Ovary (tissue), 10 donors: ENCODE measurements at places on chromosomes 6 and 20. TPM values are rescaled to one million over a fixed set of nuclear protein-coding genes. Genes with fewer than 3 reads are reported as not detected.
A peak's percentile ranks its signal among the peaks of the same experiment; 100 is the strongest.

BCAS4 gene
- total RNA-seq, result 6.7 TPM

- DNase-seq, result no peak
These were observed 640.6 kb upstream of the CHD6 start for GRCh38 chr20:42258564-42259302.

- no peak for DNase-seq
These were observed 72.4 kb upstream of the TNFAIP3 start for GRCh38 chr6:137794516-137795201.

GRCh38 chr6:3228771-3229565, 1.5 kb upstream of the TUBB2B start:
- DNase-seq, result peak; percentile 21

GRCh38 chr20:25984933-25985332, 288.3 kb upstream of the ZNF337 start:
- DNase-seq, result peak; percentile 75

DNA sequence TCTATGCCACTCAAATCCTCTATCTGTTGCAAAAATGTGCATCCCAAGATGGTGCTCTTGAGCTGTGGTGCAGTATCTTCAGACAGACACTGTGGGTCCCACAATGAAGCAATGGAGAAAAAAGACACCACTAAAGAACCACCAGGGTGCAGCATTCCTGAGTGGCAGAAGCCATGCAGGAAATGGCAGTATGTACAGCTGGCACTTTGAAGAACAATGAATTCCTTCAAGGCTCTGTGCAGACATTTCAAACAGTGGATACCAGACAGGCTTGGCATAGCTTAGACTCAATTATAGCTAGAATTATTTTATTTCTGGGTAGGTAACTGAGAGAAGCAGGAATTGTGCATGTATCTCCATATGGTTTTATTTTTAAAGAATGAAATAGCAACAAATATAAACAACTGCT, 24.0 kb upstream of the HDAC2 start:
- DNase-seq, result no peak

DNA sequence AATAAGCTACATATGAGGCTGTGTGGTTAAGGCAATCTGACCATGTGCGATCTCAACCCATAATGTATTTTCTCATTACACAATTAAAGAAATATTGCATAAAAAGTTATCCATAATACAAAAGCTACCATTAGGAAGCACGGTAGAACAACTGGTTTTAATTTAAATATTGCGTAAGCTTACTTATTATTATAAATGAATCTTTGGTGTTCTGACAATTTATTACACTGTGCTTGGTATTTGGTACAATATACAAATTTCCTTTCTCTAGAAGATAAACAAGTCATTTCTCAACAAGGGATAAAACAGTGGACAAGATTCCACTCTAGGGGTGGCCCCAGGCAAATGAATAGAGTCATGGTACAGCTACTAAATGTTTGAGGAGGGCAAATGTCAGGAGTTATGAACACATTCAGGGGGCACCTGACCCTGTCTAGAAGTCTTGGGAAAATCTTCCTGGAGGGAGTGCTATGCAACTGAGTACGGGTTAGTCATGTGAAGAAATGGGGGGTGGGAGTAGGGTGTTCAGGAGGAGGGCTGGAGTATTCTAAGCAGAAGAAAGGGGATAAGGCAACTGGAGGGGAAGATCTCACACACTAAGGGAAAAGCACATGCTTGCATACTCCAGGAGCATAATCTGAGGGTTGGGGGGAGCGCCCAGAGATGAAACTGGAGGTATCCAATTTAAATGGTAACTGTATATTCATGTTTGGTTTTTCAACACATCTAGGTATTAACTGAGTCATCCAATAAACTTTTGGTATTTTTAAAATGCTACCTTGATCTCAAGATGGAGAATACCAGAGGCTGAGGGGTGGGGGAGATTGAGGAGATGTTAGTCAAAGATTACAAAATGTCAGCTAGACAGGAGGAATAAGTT, 296.9 kb upstream of the SGK1 start:
- DNase-seq, result no peak

DNA sequence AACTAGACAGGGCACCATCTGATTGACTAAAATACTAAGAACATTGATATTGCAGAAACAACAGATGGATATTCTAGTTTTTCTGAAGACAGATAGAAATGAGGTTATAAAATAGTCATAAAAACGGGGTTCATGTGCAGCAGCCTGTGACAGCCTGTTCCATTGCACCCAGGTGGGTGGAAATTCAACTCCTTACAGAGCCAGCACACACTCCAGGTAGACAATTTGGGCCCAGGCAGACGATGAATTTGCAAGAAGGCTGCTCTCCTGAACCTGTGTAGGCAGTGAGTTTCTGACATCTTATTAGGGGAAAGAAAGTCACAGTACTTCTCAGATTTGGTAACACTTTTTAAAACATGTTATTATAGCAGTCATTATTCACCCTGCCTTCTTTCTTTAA, 414.1 kb downstream of the PHF3 start:
- no peak for DNase-seq

- no peak for DNase-seq
These were observed 46.3 kb upstream of the SRPK1 start for GRCh38 chr6:35967076-35967774.

- no peak for DNase-seq
These were observed 70.9 kb downstream of the SNX5 start for GRCh38 chr20:17897566-17898307.

E2F3 gene
- total RNA-seq, result 1.6 TPM

DNA sequence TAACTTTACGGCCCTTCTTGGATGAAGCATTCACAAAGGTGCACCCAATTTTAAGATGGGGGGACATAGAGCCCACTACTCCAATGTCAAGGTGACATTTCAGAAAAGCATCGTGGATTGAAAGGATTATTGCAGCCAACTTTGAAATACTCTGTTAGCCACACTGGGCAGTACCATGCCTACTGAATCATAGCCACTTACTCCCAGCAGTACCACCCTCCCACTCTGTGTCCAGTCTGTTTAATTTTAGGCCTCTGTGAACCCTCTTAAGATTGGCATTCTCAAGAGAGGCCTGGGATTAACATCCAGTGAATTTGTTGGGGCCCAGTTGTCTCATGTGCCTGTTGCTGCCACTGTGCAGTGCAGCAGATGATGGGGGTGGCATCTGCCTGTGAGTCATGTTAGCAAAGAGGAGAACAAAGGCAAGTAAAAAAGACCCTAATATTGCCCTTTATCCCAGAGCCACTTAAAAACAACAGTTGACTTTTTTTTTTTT, 11.2 kb upstream of the HDAC2 start:
- DNase-seq, result no peak

DNA sequence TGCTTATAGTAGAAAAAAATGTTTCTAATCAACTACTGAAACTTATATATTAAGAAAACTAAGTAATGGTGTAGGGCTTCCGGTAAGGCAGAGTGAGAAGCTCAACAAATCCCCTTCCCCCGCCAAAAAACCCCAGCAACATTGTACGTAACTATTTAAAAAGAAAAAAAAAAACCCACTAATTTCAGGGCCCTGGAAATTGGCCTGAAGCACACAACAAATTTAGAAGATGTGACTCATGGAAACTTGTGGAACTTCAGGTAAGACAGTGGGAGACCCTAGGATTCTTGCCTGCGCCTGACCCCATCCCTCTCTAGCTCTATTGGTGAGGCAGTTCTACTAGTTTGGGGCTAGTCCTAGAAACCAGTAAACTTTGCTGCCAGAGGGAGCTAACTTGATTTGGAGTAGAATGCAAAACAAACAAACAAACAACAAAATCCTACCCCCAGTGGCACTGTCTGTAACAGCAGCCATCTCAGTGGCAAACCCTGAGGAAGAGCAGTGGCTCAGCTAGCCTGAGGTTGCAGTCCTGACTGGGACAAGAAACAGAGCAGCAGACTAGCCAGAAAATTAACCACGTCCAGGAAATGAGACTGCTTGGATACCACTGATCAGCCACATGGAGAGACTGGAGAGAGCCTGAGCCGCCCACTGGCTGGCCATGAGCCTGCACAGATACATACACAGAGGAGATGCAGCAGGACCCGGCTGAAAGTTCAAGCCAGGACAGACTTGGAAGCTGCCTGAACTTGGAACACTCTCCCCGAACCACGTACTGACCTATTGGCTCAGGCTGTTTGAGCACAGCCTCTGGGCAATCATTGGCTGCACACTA, 135.1 kb downstream of the TBXT start:
- DNase-seq, result peak; percentile 38

DNA sequence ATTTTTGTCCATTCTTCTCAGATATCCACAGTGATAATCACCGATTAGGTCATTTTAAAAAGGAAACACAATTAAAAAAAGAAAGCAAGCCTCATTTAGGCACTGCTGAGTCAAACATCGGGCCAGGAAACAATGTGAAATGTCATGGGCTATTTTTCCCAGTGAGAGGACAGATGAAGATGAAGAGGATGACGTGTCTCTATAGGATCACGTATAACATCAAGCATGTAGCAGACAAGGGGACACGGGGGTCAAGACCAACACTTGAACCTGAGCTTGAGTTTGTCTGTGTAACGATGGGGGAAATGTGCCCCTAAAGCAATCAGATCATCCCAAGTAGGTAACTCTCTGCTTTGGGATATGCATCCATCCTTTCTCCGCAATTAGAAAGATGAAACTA, 553.2 kb downstream of the CD83 start:
- no peak for DNase-seq

GRCh38 chr20:48787861-48788375, 39.9 kb downstream of the PREX1 start:
- no peak for DNase-seq

- no peak for DNase-seq
These were observed 62.1 kb downstream of the FOXO3 start for GRCh38 chr6:108622641-108623298.

GRCh38 chr20:31835977-31836852, 9.2 kb downstream of the FOXS1 start:
- DNase-seq, result peak; percentile 68

DNA sequence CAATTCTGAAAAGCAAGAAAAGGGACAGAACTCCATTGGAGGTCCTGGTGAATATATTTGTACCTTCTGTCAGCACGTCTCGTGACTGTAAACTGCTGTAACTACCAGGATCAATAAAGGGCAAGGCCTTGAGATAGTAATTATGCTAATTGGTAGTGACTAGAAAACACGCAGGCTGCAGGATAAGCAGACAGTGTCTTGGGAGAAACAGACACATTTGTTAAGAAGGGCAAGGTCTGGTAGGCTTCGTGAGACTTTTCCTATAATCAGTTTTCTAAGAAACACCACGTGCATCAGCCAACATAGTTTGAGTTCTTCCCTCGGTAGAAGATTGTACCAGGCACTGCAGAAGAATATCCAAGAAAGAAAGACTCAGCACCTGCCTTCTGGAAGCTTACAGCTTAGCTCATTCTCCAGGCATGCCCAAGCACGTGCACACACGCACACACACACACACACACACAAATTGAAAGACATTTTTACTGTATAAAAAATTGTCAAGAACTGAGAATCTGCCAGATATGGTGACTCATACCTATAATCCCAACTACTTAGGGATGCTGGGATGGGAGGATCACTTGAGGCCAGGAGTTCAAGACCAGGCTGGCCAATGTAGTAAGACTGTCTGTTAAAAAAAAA, 167.0 kb upstream of the SASH1 start:
- DNase-seq, result no peak

VGLL2 gene
- not detected for total RNA-seq

DNA sequence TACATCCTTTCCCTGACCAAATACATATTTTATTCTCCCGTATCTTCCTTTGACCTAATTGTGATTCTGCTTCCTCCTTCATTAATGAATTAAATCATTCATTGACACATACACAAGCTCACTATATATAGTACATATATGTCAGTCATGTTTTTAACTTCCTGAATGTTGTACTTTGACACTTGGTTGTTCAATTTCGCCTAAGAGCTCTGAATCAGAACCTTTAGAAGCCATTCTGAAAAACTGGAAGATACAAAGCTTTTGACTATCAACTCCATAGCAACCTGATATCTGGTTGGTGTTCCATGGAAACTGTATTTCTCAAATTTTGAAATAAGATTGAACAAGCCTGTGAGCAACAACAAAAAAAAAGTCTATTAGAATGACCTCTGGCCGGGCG, 27.3 kb upstream of the HFE start:
- DNase-seq, result no peak

GABRR1 gene
- total RNA-seq, result not detected

- DNase-seq, result no peak
These were observed 56.3 kb upstream of the EMILIN3 start for GRCh38 chr20:41422953-41423352.

DNA sequence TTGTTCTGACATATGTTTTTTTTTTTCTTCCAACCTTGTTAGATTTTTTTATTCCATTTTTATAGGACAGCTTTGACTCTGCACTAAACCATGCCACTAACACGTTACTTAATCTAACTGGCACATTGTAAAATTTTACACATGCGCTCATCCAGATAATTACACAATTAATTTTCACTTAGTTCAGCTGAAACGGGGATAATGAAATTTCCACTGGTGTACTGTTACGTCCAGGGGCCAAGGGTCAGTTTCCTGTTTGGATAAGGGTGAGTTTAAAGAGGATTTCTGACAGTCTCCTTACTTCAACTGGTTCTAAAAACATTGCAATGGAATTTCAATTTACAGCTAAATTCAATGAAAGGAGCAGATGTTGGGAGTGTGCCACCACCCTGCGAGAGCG, 221.8 kb upstream of the CEP162 start:
- DNase-seq, result no peak

DNA sequence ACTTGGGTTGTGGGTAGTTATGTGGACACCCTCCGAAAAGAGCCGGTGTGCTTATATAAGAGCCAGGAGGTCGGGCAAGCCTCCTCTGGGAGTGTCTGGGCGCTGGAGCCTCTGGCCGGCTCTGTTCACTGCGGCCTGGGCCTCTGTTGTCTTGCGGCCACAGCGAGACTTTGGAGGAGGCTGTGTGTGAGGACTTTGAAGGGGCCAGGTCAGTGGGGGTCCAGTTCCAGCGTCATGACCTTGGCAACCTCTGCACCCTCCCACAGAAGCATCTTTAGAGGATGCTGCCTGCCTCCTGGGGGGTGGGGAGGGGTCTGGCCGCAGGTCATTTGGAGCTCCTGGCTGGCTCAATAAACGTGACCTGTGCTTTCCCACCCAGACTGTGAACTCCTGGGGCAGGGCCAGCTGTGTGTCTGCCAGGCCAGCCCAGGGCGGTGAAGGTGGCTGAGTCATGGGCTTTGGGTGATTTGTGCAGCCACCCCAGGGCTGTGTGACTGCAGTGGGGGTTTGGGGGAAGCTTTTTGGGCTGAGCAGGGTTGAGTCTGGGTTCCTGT, 1.2 kb downstream of the TCEA2 start:
- peak; percentile 72 for DNase-seq

DNA sequence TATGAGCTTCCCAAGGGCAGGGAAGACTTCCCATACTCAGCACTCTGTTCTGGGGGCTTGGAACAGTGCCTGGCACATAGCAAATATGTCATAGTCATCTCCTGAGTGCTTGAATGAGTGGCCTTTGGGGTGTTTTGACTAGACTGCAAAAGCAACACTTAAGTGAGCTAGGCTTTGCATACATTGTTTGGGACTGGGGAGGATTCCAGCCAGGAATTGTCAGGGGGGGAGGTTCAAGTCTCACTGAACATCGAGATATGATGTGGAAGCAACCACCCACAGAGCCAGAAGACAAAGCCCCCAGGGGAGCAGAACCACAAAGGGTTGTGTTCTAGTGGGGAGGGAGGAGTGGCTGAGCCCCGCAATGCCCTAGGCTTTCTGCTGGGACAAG, 98.4 kb downstream of the SYCP2 start:
- DNase-seq, result no peak
